A549 treated with GW870086 at 1 μM for 4 hours (cell line): ENCODE measurements at places on chromosomes 4 and X. TPM values are rescaled to one million over a fixed set of nuclear protein-coding genes. Genes with fewer than 3 reads are reported as not detected.

Gene NPNT
- 0.28 to 0.48 TPM (median 0.40 TPM) in 5 replicates for total RNA-seq

Gene TMSB15B
- total RNA-seq, result 5.7 to 8.2 TPM (median 7.5 TPM) in 5 replicates

Gene ZNF330
- 24.1 to 29.1 TPM (median 26.7 TPM) in 5 replicates for total RNA-seq

Gene BEND2
- not detected in 5 replicates for total RNA-seq

Gene IGSF1
- total RNA-seq, result 0.23 to 0.53 TPM (median 0.35 TPM) in 5 replicates

Gene PDGFC
- total RNA-seq, result 2.5 to 4.3 TPM (median 3.5 TPM) in 5 replicates

Gene HMGN5
- 1.7 to 3.5 TPM (median 2.8 TPM) in 5 replicates for total RNA-seq

Gene SERTM2
- not detected in 5 replicates for total RNA-seq

Gene CDKL2
- 0.41 to 1.2 TPM (median 0.90 TPM) in 5 replicates for total RNA-seq

Gene TRPC5OS
- not detected in 5 replicates for total RNA-seq

Gene CLCN3
- 12.8 to 19.9 TPM (median 18.6 TPM) in 5 replicates for total RNA-seq

Gene RHOXF2
- total RNA-seq, result not detected in 5 replicates

Gene RASL11B
- 0.08 to 0.11 TPM in 2 of 5 replicates, not detected in the others for total RNA-seq
